Glutamatergic neuron (in vitro differentiated cells): ENCODE measurements at places on chromosomes 7 and 10.
A peak's percentile ranks its signal among the peaks of the same experiment; 100 is the strongest.

GRCh38 chr7:1961701-1962276 lies 271.0 kb downstream of the MAD1L1 start:
- no peak for DNase-seq

DNA sequence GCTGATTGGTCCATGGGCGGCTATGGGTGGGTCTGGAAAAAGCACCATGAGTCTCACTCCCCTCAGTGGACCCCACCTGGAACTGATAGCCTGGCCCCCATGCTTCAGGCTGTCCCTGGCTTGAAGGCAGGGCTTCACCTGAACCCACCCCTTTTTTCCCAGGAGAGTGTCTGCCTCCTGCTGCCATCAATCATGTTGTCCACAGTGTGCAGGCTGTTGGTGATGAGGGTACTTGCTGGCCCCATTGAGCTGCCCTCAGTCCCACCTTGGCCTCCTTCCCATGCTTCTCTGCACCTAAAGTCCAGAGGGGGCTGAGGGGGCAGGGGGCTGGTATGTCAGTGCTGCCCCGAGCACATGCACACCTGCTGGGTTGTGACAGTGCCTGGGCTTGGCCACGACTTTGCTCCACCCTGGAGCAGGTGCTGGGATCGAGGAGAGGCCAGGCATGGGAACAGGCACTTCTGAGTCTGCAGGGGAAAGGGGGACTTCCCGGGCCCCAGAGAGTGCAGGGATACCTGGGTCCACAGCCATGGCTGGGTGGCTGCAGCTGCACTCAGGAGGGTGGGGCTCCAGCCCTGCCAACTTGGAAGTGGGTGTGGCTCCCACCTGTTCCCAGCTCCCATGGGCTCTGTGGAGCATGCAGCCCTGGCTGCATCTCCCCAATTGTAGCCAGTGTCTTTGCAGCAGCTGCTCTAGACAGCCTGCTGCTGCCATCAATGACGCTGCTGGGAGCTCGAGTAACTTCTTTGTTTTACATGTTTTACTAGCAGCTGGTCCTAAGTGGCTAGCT lies 56.9 kb downstream of the ADK start:
- DNase-seq, result peak; percentile 57

GRCh38 chr10:102648889-102649796 lies 4.9 kb downstream of the TRIM8 start:
- no peak for DNase-seq

GRCh38 chr7:70303780-70304179 lies 705.5 kb downstream of the AUTS2 start:
- no peak for DNase-seq

- no peak for DNase-seq
Measured at GRCh38 chr10:18236756-18237155, 96.5 kb downstream of the CACNB2 start.

- no peak for DNase-seq
Measured at GRCh38 chr7:128000048-128000447, 31.2 kb downstream of the LRRC4 start.

GRCh38 chr10:72616716-72617115 lies 9.2 kb downstream of the MICU1 start:
- no peak for DNase-seq

GRCh38 chr7:27709137-27710075 lies 30.6 kb upstream of the TAX1BP1 start:
- no peak for DNase-seq

DNA sequence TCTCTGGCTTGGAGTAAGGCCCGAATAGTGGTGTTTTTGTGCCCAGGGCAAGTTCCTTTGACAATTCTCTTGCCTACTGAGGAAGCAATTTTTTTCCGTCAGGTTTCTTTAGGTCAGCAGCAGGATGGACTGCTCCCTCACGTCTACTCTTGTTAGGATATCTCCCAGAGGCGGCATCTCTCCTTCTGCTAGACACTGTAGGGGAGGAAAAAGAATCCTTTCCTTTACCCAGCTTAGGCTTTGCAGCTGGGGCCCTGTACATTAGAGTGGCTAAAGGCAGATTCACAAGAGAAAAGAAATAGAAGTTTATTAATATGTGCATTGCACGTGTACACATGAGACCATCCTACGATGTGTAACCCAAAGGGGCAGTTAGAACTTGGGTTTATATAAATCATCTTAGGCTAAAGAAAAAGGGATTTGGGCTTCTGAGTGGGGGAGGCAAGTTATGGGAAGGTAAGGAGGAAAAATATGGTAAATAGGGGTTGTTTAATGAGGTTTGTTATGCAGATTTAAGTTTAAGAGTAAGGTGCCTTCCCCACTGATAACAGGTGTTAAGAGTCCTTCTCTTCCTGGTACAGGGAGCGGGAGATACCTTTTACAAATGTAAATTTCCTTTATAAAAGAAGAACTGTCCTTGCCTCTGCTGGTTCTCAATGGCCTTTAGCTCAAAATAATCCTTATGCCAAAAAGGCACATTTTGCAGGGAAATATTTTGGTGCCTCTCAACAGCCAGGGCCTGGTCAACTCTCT lies 156.4 kb downstream of the AOAH start:
- no peak for DNase-seq

DNA sequence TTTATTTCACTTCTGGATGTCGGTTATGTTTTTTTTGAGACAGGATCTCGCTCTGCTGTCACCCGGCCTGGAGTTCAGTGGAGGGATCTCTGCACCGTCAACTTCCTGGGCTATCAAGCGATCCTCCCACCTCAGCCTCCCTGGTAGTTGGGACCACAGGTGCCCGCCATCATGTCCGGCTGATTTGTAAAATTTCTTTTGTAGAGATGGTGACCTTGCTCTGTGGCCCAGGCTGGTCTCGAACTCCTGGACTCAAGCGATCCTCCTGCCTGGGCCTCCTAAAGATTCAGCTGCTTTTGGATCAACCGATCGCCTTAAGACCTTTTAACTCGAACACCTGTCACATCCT lies 606 bp upstream of the RABGEF1 start:
- DNase-seq, result no peak

- DNase-seq, result no peak
Measured at GRCh38 chr10:120946497-120946896, 95.3 kb downstream of the WDR11 start.

DNA sequence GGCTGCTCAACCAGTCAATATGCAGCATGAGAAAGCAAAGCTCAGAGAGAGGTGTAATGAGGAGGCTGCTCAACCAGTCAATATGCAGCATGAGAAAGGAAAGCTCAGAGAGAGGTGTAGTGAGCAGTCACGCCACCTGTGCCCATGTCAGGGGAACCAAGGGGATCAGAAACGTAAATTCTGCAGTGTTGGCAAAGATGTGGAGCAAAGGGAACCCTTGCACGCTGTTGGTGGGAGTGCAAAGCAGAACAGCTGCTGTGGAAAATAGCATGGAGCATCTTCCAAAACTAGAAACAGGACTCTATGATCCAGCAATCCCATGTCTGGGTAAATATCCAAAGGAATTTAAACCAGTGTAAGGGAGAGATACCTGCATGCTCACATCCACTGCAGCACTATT lies 194.9 kb downstream of the DIP2C start:
- no peak for DNase-seq

- no peak for DNase-seq
Measured at GRCh38 chr7:37421861-37422500, 26.7 kb downstream of the ELMO1 start.

DNA sequence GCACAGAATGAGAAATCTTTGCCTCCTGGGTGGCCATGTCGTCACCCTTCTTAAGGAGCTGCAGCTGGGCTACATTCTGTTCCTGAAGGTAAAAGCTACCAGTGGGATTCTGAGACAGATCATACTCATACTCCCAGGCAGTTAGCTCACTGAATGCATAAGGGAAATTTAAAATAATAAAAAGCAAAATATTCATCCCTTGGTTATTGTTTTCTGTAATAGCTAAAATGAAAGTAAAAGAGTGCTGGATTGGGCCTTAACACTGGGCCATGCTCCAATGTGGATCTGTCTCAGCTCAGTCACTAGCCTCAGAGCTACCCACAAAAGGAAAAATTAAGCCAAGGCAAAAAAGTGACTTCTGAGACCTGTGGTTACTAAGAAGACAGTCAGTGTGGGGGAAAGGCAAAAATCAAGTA lies 8.9 kb upstream of the DYNC2I1 start:
- no peak for DNase-seq

DNA sequence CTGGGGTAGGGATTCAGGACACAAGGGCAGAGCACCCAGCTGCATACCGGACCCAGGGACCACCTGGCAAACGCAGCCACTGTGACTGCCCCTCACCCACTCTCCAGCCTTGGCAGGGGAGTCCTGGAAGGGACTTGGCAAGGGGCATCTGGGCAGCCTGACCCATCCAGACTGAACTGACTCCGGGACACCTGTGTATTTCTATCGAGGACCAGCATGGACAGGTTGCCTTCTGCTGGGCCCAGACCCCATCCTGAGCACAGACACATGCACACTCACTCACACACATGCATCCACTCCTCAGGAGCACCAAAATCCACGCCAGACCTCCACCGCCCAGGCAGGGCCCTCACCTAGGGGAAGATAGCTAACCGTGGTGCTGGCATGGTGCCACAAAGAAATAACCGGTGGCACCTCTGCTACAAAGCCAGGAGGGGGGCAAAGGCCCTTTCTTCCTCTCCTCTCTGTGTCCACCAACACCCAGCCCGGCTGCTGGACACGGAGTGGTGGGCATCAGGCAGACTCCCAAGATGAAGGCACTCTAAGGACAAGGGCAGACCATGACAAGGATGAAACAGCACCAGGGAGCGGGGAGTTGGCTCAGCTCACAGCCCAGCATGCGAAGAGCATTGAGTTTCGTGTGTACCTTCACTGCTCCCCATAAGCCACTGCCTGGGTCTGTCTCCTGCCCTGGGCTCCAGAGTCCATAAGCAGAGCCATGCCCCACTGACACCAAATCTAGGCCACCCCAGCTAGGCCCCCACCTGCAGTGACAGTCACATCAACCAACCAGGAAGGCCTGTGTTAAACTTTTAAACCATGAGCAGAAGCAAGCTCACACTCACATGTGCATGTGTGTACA lies 35.3 kb downstream of the KCNH2 start:
- no peak for DNase-seq

DNA sequence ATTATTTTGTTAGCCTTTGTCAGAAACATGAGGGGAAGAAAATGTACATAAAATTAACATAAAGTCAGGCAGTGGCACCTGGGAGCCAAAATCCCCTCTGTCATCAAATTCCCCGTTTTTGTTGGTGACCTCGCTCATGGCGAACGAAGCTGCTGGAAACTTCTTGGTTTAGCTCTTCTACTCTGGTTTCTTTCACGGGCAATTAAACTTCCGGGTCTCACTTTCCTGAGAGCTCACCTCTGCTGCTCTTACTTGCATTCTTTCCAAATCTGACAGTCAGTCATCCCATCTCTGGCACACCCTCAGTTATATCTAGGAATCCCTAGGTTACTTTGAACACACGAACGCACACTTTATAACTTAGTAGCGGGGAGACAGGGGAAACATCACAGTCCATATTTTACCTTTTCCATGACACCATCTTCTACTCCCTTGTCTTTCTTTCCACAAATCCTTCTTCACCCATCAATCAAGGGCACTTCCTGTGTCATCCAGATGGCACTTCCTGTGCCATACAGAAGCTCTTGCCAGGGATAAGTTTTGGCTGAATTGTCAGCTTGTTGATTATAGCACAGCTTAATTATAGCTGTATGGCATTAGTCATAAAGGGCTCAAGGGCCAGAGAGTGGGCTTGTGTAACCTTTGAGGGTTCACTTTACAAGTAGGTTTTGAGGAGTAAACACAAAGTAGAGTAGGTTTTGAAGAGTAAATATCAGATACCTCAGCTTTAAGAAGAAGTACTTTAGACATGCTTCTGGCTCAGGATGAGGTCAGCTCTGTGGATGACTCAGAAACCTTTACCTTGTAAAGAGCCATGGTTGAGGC lies 105.1 kb downstream of the GATA3 start:
- DNase-seq, result no peak

- DNase-seq, result no peak
Measured at GRCh38 chr7:97298561-97298960, 181.1 kb downstream of the SDHAF3 start.

DNA sequence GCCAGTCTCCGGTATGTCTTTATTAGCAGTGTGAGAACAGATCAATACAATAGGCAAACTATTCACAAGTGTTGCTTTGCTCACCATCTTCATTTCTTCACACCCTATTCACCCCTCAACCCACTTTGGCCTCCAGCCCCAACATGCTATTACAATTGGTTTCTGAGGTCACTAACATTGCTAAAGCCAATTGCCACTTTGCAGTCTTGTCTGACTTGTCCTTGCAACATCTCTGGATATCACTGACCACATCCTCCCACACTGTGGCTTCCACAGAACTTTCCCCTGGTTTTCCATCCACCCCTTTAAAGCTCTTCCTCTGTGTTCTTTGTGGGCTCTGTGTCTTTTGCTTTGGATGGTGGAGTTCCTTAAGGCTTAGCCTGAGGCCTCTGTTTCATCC lies 5.2 kb upstream of the APBB1IP start:
- no peak for DNase-seq

- DNase-seq, result no peak
Measured at GRCh38 chr7:116331020-116331419, 120.7 kb downstream of the TES start.

- DNase-seq, result no peak
Measured at GRCh38 chr10:121243609-121244241, 354.5 kb downstream of the FGFR2 start.

- no peak for DNase-seq
Measured at GRCh38 chr7:5332579-5332978, 49.8 kb downstream of the SLC29A4 start.

GRCh38 chr7:20359341-20359963 lies 28.8 kb downstream of the ITGB8 start:
- DNase-seq, result no peak

GRCh38 chr7:452226-452751 lies 67.4 kb downstream of the PDGFA start:
- DNase-seq, result no peak

GRCh38 chr7:137715533-137715932 lies 131.2 kb downstream of the DGKI start:
- no peak for DNase-seq

GRCh38 chr7:102318482-102318971 lies 31.9 kb downstream of the SH2B2 start:
- no peak for DNase-seq

GRCh38 chr10:5447611-5448071 lies 35.3 kb downstream of the NET1 start:
- DNase-seq, result no peak

- DNase-seq, result no peak
Measured at GRCh38 chr7:2771274-2771731, 72.8 kb downstream of the GNA12 start.

DNA sequence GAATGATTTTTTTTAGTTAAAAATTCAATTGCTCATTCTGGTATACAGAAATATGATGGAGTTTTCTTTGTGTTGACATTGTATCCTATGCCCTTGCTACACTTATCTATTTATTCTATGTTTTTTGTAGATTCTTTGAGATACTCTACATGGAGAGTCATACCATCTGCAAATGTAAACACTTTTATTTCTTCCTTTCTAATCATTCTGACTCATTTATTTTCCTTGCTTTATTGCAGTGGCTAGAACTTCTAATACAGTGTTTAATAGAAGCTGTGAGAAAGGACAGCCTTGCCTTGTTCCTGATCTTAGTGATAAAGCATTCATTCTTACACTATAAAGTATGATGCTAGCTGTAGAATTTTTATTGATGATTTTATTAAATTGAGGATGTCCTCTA lies 9.9 kb upstream of the IGFBP3 start:
- DNase-seq, result no peak

- DNase-seq, result no peak
Measured at GRCh38 chr7:70036695-70037094, 438.4 kb downstream of the AUTS2 start.
